ENCODE measurements at places on chromosomes 2 and 18.

- no peak for DNase-seq
Measured at GRCh38 chr2:60556576-60557485, 3.4 kb upstream of the BCL11A start.

DNA sequence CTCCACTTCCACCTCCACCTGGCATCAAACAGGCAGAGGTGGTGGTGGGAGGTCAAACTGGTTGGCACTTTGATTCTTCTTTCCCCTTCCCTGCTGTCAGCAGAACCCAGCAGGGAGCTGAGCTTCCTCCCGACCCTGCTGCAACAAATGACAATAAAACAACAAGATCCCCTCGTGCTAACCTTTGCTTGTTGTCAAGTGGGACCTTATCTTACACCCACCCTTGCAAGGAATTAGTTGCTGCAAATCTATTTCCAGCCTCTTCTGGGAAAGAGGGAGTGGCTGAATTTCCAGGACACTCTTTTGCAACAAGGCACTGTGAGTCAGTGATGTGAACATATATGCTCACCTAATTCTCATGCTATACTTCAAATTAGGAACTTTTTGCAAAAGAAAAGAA is 655.1 kb downstream of the DSC3 start:
- DNase-seq: no peak

- DNase-seq: no peak
Measured at GRCh38 chr2:179946810-179947615, 60.1 kb downstream of the CWC22 start.

GRCh38 chr2:16362611-16363010 is 303.0 kb downstream of the CYRIA start:
- DNase-seq: no peak

GRCh38 chr18:26429535-26430226 is 118.7 kb downstream of the KCTD1 start:
- no peak for DNase-seq

Measured in sciatic nerve (tissue), 2 donors.